Peyer's patch (tissue), 4 donors: ENCODE measurements at places on chromosomes 3 and 15.

GRCh38 chr3:52712291-52713212, 6.6 kb downstream of the SPCS1 start:
- DNase-seq: no peak

DNA sequence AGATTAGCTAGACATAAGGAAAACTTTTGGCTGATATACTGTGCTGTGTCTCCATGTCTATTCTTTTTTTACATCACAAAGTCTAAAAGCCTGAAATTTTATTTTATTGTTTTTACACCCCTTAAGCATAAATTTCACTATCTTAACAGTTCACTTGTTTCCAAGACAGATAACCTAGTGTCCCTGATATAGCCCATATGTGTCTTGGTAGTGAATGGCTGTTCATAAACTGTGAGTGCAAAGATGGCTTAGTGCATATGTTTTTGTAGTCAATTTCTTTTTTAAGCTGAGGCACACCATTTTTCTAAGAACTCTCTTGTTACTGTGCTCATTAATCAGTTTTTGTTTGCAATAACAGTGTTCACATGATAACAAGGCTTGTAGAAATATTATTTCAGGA, 381.1 kb downstream of the OXSM start:
- no peak for DNase-seq

DNA sequence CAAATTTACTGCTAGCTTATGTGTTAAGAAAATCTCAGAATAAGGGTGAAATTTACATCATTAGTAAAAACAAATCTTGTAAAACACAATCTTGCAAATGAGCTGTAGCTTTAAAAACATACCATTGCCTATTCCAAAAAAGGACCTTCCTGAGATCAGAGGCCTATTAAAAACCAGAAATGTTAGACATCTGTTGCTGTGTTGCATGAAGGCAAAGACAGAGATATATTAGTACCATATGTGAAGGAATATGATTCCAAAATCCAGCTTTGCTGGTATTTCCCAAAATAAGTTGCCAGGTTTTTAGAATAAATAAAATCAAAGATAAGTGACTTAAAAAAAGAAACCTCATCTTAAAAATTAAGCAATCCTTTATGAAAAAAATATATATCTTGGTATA, 504.1 kb upstream of the CDIN1 start:
- DNase-seq: no peak

- DNase-seq: no peak
Observed at GRCh38 chr3:197262709-197263108, 35.7 kb downstream of the DLG1 start.

GRCh38 chr3:34882764-34883163, 756.6 kb upstream of the ARPP21 start:
- no peak for DNase-seq

DNA sequence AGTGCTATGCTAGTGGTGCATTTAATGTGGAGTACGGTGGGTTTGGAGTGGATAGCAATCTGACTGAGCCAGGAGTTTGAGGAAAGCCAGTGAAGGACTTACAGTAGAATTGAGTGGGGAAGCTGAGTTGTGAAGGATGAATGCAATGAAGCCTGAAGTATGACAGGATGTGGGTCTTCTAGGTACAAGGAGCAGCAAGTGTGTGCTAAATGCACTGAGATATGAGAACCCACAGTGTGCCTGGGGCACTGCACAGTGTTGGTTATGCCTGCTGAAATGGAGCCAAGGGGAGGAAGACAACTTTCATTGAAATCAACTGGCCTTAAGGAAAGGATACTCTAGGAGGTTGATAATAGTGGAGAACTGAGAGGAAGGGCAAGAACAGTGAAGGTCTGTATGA, 105.5 kb upstream of the MRPL3 start:
- DNase-seq: no peak

DNA sequence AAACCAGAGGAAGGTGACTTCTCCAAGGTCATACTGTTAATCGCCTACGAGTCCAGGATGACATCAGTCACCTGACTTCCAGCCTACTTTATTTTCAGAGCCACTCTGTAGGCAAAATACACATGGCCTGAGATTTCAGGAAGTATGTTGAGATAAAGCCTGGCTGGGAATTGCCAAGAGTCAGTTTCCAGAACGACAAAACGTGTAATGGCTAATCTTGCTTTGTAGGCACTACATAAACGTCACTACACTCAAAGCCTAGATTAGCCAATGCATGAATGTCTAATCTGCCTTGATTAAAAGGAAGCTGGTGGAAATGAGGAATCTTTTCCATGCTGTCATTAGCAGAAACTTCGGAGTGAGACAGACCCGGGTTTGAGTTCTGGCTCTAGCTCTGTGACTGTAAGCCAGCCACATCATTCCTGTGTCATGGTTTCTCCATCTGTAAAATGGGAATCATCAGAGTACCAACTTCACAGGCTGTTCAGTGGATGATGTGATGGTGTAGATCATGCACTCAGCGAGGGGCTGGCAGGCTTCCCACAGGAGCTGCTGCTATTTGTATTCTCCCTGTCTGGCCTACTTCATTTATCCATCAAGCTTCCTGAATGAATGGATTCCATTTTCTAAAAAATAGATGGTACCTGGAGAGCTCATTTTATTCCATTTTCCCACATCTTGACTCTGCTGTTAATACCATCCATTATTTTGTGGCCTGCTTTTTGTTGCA, 241.9 kb downstream of the XXYLT1 start:
- DNase-seq: peak; percentile 25

DNA sequence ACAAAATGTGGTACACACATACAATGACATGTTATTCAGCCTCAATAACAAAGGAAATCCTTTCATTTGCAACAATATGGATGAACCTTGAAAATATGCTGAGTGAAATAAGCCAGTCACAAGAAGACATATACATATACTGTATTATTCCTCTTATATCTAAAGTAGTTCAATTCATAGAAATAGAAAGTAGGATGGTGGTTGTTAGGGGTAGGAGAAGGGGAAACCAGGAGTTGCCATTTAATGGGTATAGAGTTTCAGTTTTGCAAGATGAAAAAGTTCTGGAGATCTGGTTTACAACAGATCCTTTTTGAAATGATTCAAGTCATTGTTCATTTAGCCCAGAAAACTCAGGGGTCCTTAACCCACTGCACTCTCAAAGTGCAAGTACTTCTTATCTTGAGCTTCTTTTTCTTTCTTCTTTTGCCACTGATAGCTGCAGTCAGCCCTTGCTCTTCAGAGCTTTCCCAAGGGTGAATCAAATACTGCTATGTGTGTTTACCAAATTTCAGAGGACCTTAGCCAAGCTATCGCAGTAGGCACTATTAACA, 208.0 kb upstream of the EOMES start:
- DNase-seq: no peak

GRCh38 chr15:71133747-71134472, 18.6 kb downstream of the THSD4 start:
- no peak for DNase-seq

DNA sequence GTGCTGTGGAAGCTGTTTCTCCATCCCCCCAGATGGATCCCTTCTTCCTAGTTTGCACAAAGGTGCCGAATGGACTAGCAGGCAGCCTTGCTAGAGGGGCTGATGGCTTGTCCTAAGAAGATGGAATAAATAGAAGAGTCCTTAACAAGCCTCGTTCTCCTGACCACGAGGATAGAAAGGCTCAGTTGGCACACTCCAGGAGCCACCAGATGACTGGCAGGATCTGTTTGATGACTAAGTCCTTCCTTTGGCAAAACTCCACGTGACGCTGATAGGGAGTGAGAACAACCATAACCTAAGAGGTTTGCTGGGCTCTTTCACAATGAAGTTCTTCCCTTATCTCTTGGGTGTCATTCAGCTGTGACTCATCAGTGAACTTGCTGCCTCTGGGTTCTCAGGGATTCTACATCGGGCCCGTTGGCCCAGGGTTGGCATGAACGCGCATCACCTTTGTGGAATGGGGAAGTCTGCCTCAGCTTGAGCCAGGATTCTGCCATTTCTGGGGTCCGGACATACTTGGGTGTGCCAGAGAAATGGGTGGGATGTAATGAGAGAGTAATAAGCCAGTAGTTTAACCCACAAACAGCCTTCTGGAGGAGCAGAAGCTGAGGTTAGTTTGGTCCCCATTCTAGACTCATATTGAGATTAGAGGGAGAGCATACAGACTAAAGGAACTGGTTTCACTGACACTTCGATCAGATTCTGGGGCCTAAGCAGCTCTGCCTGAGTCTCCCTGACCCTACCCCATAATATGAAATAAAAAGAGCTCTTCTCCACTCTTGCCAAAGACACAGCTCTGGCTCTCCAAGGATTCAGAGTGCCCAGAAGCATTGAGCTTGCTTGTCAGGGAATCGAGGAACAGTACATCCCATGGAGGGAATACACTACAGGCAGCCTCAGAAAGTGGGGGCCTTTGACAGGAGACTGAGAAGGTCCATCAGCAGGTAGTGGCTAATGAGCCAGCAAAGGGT, 2.0 kb upstream of the MELTF start:
- DNase-seq: peak; percentile 92

GRCh38 chr3:194177141-194177540, 41.2 kb downstream of the HES1 start:
- DNase-seq: no peak

GRCh38 chr3:108035751-108036150, 55.1 kb downstream of the CD47 start:
- no peak for DNase-seq

GRCh38 chr3:43255662-43256061, 30.7 kb upstream of the SNRK start:
- DNase-seq: no peak

- no peak for DNase-seq
Observed at GRCh38 chr15:68640791-68641331, 62.1 kb downstream of the CORO2B start.

DNA sequence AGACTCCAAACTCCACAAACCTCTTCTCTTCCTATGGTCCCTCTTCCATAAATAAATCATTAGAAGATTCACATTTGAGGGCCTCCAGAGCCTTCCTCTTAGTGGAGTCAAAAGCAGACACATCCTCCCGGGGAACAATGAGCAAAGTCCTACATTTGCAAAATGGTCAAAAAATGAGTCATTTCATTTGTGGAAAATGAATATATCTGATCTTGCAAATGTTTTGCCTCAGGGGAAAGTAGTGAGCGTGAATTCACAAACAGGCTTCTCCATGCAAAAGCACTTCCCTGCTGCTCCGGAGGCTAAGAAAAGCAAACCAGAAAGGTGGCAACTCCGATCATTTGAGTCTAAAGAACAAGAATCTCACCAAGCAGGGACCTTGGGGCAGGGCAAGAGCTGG, 86.7 kb upstream of the IQSEC1 start:
- DNase-seq: no peak
